Ureter (tissue), 1 donor: ENCODE measurements at places on chromosomes 1 and 21. TPM values are rescaled to one million over a fixed set of nuclear protein-coding genes. Genes with fewer than 3 reads are reported as not detected.

Gene SMCP
- total RNA-seq, result not detected

Gene SZT2
- total RNA-seq, result 105 TPM

DNA sequence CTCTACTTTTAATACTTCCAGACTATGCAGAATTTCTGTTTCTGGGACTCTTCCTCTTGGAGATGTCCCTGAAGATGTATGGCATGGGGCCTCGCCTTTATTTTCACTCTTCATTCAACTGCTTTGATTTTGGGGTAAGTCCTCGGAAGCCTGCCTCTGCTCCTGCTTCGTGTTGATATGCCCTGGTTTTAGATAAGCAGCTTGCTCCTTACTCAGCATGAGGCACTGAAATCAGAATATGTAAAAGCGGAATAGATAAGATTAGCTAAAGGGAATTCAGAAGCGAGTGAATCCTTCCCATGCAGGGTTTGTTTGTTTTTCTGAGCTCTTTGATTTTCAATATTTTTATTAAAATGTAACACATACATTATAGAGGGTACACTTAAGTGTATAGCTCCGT, 234.7 kb downstream of the CACNA1E start:
- no peak for DNase-seq

Gene RIPPLY3
- total RNA-seq, result 0.18 TPM
